Liver (tissue), 10 donors: ENCODE measurements at places on chromosomes 3 and 15.

DNA sequence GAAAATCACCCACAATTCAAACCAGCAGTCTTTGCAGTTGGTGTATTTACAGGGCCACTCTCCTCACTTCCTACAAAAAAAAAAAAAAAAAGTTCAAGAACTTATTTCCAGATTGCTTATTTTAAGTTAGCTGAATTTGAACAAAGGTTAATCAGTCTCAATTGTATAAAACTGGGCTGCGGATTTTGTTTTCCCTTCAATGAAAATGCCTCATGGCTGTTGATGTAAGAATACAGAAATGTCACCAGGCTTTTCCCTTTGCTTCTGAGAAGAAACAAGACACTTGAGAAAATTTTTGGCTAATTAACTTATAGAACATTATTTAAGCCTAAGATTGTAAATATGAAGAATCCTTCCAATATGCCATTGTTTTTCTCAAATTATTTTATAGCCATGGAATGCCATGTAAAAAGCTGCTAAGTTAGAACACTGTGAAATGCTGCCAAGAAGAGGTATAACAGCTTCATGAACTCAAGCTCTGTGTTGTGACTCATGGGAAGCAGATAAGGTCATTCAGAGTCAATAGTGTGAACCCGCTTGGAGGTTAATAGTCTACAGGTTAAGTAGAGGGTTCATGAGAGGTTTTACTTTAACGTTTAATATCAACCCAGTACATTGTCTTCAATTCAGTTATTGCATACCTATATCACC lies 84.3 kb upstream of the ABI3BP start:
- DNase-seq = no peak

DNA sequence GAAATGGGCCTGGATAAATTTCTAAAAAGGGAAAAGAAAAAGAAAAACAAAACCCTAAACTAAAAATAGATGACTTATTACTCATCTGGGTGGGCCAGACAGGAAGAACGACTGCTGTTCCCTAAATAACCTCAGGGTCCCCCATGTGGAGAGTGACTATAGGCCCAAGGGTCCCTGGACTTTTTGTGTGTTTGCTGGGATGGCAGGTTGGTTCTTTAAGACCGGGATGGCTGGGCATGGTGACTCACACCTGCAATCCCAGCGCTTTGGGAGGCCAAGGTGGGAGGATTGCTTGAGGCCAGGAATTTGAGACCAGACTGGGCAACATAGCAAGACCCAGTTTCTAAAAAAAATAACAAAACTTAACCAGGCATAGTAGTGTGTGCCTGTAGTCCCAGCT lies 43.8 kb upstream of the TRA2B start:
- no peak for DNase-seq

DNA sequence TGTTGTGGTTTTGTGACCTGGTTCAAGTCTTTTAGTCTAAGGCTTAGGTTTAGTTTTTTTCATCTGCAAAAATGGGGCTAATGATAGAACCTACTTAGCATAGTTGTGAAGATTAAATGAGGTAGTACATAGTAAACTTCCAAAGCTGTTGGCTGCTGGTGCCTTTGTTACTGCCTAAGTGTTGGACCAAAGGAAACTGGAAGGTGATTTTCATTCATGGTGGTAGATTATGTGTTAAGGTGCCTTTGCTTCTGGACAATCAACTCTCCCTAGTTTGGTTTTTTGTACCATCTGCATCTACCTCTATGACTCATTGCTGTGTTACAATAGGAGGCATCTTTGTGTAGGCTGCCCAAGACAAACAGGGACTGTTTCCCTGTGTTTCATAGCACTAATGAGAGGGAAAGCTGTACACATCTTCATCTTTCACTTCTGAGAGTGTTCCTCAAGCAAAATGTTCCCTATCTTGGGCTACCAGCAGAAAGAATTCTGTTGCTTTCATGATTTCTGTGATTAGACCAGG lies 3.2 kb downstream of the MAP2K1 start:
- DNase-seq = no peak

GRCh38 chr3:87207460-87207859 lies 19.6 kb upstream of the CHMP2B start:
- DNase-seq = no peak

DNA sequence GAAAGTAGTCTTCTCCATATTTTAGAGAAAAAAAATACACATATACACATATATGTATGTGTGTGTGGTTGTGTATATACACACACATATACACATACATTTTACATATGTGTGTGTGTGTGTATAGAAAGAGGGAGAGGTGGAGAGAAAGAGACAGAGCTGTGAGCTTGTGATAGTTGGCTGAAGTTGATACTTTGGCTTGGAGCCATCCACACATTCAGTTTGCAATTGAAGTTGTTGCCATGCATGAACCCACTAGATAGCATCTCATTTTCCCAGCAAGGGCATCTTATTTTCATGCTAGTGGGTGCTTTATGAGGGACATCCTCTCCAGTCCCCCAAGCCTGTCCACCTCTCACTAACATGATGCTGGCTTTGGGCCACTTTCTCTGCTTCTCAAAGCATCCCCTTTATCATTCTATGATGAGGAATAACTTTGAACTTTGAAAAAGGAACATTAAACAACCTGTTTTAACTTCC lies 228.6 kb downstream of the ZNF621 start:
- DNase-seq = no peak

- DNase-seq = no peak
Observed at GRCh38 chr3:115445559-115445958, 177.8 kb upstream of the GAP43 start.

DNA sequence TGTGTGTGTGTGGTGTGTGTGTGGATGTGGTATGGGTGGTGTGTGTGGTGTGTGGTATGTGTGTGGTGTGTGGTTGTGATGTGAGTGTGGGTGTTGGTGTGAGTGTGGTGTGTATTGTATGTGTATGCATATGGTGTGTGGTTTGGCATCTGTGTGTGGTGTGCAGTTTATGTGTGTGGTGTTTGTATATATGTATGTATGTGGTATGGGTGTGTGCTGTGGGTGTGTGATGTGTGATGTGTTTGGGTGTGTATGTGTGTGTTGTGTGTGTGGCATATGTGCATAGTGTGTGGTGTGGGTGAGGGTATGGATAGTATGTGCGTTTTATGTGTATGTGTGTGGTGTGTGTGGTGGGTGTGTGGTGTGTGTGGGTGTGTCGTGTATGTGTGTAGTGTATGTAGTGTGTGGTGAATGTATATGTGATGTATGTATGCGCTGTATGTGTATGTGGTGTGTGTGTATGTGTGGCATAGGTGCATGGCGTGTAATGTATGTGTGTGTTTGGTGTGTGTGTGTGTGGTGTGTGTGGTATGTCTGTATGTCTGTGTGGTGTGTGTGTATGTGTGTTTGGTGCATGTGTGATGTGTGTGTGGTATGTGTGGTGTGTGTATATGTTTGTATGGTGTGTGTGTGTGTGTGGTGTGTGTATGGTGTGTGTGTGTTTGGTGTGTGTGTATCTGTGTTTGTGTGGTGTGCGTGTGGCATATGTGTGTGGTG lies 58.0 kb downstream of the EFCAB12 start:
- DNase-seq = no peak

GRCh38 chr15:54599386-54599785 lies 597.4 kb downstream of the RSL24D1 start:
- no peak for DNase-seq

GRCh38 chr3:28210968-28211713 lies 30.3 kb upstream of the CMC1 start:
- DNase-seq = no peak

DNA sequence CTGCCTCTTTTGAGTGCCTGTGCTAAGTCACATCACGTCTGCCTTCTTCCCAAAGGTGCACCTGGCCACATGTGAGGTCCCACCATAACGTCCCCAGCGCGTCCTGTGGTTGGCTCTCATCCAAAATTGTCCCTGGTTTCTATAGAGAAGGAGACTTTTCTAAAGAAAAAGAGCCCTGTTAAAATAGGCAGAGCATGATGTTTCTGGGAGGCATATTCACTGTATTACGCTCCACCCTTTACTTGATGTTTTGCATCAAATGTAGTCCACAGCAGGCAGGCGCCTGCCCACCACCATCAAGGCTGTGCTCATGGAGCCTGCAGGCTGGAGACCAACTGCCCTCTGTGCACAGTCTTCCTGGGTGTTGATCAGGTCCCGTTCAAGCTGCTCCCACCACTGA lies 36.3 kb downstream of the WHAMM start:
- no peak for DNase-seq

- DNase-seq = no peak
Observed at GRCh38 chr3:44297255-44297654, 41.3 kb upstream of the TCAIM start.

- DNase-seq = no peak
Observed at GRCh38 chr3:217099-217813, 20.7 kb downstream of the CHL1 start.

DNA sequence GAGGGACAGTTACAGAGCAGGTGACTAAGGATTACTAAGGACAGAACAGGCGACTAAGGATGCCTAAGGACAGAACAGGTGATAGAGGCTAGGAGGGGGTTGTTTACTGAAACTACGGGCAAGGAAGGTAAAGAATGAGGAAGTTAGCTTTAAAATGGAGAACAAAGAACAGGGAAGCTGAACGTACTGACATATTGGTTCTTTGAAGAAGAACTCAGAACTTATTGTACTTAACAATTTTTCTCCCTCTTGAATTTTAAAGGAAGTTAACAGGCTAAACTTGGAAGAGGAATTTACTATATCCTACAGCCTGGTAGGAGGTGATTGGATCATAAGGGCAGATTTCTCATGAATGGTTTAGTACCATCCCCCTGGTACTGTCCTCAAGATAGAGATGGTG lies 290.2 kb downstream of the SHQ1 start:
- no peak for DNase-seq

GRCh38 chr3:128855569-128855968 lies 23.9 kb upstream of the ACAD9 start:
- no peak for DNase-seq
